ENCODE measurements at places on chromosomes 1 and 21. TPM values are rescaled to one million over a fixed set of nuclear protein-coding genes. Genes with fewer than 3 reads are reported as not detected.

RAB3B gene
- total RNA-seq, result 5.4 TPM

SAMSN1 gene
- total RNA-seq, result not detected

MRPL39 gene
- total RNA-seq, result 33.2 TPM

CD244 gene
- total RNA-seq, result not detected

Measured in A549 treated with dexamethasone at 1 μM for 4 hours (cell line).